Thoracic aorta (tissue), 2 donors: ENCODE measurements at places on chromosomes 6 and 20.

GRCh38 chr6:15443119-15443830 is 197.4 kb downstream of the JARID2 start:
- DNase-seq, result no peak

DNA sequence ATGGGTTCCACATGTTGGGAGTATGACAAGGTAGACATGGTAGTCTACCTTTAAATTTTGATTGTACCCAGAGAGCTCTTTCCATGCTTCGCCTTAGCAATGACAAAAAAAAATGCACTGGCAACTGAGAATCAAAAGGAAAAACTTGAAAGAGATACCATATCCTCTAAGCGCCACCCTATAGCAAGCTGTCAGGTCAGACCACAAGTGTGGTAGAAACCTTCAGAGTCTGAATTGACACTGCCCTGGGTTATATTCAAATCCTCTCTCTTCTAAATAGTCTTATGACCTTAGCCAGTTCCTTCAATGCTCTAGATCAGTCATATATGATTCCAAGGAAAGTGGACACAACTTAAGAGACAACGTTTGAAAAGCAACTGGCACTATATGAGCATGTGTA is 45.6 kb upstream of the SMLR1 start:
- DNase-seq, result no peak

GRCh38 chr6:127199470-127199869 is 67.2 kb upstream of the RNF146 start:
- DNase-seq, result no peak

DNA sequence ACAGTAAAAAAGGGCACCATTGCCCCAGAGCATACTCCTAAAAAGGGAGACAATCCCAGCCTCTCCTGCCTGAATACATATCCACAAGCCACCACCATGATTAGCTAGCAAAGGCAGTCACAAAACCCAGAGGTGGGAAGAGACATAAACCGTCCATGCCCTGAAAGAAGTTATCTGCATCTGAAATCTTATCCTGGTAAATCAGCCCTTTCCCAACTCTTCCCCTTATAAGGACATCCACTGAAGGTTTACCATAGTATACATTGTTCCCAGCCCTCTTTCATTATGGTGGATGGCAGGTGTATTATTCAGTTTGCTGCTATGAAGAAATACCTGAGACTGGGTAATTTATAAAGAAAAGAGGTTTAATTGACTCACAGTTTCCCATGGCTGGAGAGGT is 95.2 kb downstream of the TBC1D7 start:
- no peak for DNase-seq

DNA sequence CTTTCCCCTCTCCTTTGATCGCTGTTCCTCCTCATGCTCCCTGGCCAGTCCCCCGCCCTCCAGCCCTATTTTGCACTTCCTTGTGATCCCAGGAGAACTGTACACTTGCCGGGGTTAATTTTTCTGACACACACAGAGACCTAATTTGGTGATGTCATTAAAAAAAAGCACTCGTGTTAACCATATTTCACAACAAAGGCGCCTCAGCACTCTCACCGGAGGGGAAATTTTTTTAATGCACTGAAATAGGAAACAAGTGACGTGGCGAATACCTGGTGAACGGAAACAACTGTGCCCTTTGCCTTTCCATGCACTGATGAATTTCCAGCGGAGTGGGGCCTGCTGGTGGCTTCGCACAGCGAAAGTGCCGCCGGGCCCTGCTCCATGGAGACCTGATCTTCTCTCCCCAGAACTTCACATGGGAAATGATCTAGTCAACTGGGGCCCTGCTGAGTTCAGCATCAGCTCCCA is 53.9 kb upstream of the TAGAP start:
- no peak for DNase-seq

GRCh38 chr6:4017058-4017739 is 61.7 kb downstream of the FAM217A start:
- no peak for DNase-seq
